Suppressor macrophage treated with lipopolysaccharide for 1 hour (primary cell): ENCODE measurements at places on chromosomes 1 and 21.
A peak's percentile ranks its signal among the peaks of the same experiment; 100 is the strongest.

- no peak for DNase-seq
These were observed 22.2 kb downstream of the EPHA8 start for GRCh38 chr1:22585471-22585870.

GRCh38 chr1:201740670-201741111 lies 88.3 kb upstream of the IPO9 start:
- DNase-seq, result peak; percentile 76

DNA sequence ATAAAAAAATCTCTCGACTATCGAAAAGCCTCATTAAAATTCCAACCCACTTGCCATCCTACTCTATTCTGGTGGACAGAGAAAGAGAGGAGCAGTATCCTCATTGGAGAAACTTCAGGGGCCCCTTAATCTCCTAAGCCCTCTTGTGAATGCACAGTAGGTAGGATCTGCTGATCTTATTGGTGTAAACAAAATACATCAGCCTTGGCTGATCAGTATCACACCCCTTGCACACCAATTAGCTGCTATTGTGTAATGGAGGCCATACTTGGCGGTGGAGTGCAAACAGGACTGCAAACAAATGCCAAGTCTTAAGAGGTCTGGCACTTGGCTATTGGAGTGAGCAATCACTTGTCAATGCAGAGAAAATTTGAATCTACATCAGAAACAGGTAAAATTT lies 15.7 kb downstream of the VCAM1 start:
- DNase-seq, result no peak

DNA sequence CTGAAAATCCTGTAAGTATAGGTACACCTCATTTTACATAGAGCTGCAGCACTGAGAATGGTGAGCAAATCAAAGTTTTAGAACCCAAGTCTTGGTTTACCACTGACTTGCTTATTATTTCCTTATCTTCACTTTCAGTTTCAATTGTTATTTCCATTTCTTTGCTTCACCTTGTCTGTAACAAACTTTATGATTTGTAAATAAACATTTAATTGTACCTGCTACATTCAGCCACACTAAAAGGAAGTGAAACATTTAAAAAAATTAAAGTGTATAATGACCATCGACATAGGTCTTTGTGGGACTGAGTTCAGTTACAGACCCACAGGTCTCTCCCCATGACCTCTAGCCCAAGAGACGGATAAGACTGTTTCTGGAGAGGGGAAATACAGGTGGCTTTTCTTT lies 34.4 kb downstream of the LGR6 start:
- no peak for DNase-seq

- no peak for DNase-seq
These were observed 394.3 kb downstream of the KCNH1 start for GRCh38 chr1:210739627-210740026.

GRCh38 chr1:37272626-37273025 lies 201.8 kb upstream of the ZC3H12A start:
- DNase-seq, result no peak

DNA sequence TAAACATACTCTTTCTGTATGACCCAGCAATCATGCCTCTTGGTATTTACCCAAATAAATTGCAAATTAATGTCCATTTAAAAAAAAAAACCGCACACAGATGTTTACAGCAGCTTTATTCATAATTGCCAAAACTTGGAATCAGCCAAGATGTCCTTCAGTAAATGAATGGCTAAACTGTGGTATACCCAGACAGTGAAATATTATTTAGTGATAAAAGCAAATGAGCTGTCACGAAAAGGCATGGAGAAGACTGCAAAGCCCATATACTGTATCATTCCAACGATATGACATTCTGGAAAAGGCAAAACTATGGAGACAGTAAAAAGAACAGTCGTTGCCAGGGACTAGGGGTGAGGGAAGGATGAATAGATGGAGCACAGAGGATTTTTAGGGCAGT lies 77.0 kb upstream of the FAM20B start:
- DNase-seq, result no peak

DNA sequence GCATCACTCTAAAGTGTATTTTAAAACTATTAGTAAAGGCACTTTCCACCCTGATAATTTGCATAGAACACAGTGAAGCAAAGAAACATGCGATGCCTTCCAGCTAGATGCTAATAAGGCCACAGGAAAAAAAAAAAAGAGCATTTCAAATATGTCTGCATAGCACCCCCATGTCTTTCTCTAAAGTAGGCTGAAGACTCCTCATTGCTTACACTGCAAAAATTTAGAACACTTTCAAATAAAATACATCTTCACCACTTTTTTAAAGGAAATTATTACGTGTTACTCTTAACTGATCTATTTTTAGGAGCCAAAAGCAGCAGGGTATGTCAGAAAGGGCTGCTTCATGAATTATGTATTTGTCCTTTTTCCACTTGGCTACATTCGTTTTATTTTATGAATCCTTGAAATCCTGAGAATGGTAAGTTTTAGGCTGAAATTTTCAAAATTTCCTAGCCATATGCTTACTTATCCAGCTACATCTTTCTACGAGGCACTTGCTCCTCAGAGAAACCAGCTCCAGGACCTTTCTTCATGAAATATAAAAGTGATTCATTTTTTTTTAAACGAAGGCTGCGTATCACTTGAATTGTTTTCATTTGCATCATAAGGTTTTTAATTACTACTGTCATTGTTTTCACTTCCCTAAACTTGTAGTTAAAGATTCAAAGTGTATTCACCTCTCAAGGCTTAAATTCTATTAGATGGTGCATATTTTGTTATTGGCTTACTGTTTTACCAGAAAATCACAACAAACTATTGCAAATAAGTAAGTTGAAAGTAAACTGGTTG lies 513.0 kb downstream of the PTPRC start:
- DNase-seq, result no peak

GRCh38 chr1:218658269-218658668 lies 313.1 kb downstream of the TGFB2 start:
- no peak for DNase-seq

DNA sequence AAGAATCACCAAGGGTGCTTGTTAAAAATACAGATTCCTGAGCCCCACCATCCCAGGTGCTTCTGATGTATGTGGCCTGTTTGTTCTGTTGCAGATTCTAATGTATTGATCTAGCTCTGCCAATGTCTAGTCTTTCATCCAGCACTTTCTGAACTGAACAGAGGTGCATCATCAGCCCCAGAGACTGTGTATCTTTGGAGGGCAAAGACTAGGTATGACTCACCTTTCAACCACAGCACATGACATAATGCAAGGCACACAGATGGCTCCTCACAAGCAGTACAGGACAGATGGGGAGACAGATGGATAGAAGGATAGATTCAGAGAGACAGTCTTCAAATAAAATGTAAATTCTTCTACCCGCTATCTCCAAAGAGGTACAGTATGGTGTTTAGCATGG lies 32.3 kb downstream of the CD58 start:
- DNase-seq, result peak; percentile 37

- DNase-seq, result no peak
These were observed 174.7 kb downstream of the NRIP1 start for GRCh38 chr21:14890141-14890540.

DNA sequence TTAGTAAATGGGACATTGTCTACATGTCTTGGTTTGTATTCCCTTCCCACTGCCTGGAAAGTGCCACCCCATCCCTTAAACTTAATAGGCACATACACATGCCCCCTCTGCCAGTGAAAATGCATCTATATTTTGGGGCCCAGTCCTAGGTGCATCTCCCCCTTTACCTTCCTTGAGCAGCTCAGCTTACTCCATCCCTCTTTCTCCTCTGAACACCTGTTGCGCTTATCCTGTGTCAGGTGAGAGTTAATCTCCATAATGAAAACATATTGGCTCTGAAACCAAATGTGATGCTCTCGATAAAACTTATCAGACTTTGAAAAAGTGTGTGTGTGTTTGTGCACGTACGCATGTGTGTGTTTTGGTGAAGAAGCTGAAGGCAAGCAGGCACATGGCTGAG lies 15.4 kb upstream of the SUCO start:
- no peak for DNase-seq

GRCh38 chr1:246221485-246222255 lies 285.4 kb downstream of the SMYD3 start:
- peak; percentile 10 for DNase-seq

- no peak for DNase-seq
These were observed 601.2 kb downstream of the LMO4 start for GRCh38 chr1:87929906-87930305.

GRCh38 chr1:238409191-238409850 lies 518.6 kb upstream of the ZP4 start:
- DNase-seq, result peak; percentile 74

- no peak for DNase-seq
These were observed 27.5 kb downstream of the COA7 start for GRCh38 chr1:52670604-52671003.

- peak; percentile 36 for DNase-seq
These were observed 70.3 kb downstream of the PIK3CD start for GRCh38 chr1:9721606-9722377.

DNA sequence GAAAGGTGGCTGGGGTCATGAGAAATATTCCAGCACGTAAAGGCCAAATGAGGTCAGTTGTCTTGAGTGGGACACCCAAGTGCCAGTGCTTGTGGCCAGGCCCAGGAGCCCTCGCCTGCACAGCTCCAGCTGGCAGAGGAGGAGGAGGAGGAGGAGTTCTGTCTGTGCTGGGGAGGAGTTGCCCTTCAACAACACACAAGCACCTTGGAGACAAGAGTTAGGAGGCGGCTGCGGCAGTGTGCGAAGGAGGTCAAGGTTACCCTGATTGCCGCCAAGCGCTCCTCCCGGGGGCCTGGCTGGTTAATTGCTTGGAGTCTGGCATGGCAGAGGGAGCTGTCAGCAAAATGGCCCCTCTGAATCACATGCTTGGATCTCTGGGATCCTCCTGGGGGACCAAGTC lies 45.1 kb downstream of the GRIK3 start:
- no peak for DNase-seq

GRCh38 chr1:113074237-113074636 lies 1.2 kb downstream of the LRIG2 start:
- no peak for DNase-seq
